Smooth muscle cell of trachea (primary cell): ENCODE measurements at places on chromosomes 7 and 10. TPM values are rescaled to one million over a fixed set of nuclear protein-coding genes. Genes with fewer than 3 reads are reported as not detected.

The TRIM74 gene
- not detected in 2 replicates for total RNA-seq

The TBC1D12 gene
- 17.0 and 19.8 TPM in 2 replicates for total RNA-seq

The ZMIZ2 gene
- total RNA-seq, result 11.2 and 13.5 TPM in 2 replicates

The CYP2C19 gene
- total RNA-seq, result not detected in 2 replicates

The ANKMY2 gene
- total RNA-seq, result 33.4 and 50.0 TPM in 2 replicates

The CUBN gene
- 3.3 and 3.6 TPM in 2 replicates for total RNA-seq

The GIMAP8 gene
- 0.15 TPM in 1 of 2 replicates, not detected in the other for total RNA-seq

The TRPV6 gene
- total RNA-seq, result not detected in 2 replicates

The HSPA12A gene
- total RNA-seq, result 9.0 and 11.4 TPM in 2 replicates

The MRC1 gene
- total RNA-seq, result under 0.01 TPM in 1 of 2 replicates, not detected in the other

The DENND2A gene
- 34.9 and 69.6 TPM in 2 replicates for total RNA-seq

The VWA2 gene
- 0.58 and 0.83 TPM in 2 replicates for total RNA-seq

The NACAD gene
- 5.0 and 5.1 TPM in 2 replicates for total RNA-seq

The PPP1R3A gene
- not detected in 2 replicates for total RNA-seq

The TMEM184A gene
- total RNA-seq, result not detected in 2 replicates

The C10orf105 gene
- under 0.01 TPM in 1 of 2 replicates, not detected in the other for total RNA-seq

The TSPAN33 gene
- total RNA-seq, result 0.15 and 0.17 TPM in 2 replicates

The ELN gene
- total RNA-seq, result 4.4 and 7.8 TPM in 2 replicates

The MMD2 gene
- not detected in 2 replicates for total RNA-seq

The ITIH5 gene
- under 0.01 and 2.8 TPM in 2 replicates for total RNA-seq

The STEAP4 gene
- total RNA-seq, result 1.2 and 1.7 TPM in 2 replicates

The ARHGAP22 gene
- total RNA-seq, result 60.2 and 70.8 TPM in 2 replicates

The PNLIPRP1 gene
- total RNA-seq, result not detected in 2 replicates

The ZPBP gene
- total RNA-seq, result not detected in 2 replicates

The CARD11 gene
- total RNA-seq, result not detected in 2 replicates

The ANKRD2 gene
- total RNA-seq, result 0.50 and 2.3 TPM in 2 replicates

The KCNH2 gene
- total RNA-seq, result 0.33 TPM in 1 of 2 replicates, not detected in the other

The SCART1 gene
- total RNA-seq, result 3.0 and 3.9 TPM in 2 replicates

The SAP25 gene
- not detected in 2 replicates for total RNA-seq

The HABP2 gene
- not detected in 2 replicates for total RNA-seq

The ANKRD30A gene
- total RNA-seq, result not detected in 2 replicates

The TEX36 gene
- 0.44 TPM in 1 of 2 replicates, not detected in the other for total RNA-seq

The BLNK gene
- 0.17 TPM in 1 of 2 replicates, not detected in the other for total RNA-seq

The PPP3CB gene
- 32.4 and 52.2 TPM in 2 replicates for total RNA-seq

The COL17A1 gene
- under 0.01 and 1.6 TPM in 2 replicates for total RNA-seq

The CTAGE15 gene
- not detected in 2 replicates for total RNA-seq

The UBTD1 gene
- total RNA-seq, result 17.2 and 36.2 TPM in 2 replicates

The PDE6C gene
- total RNA-seq, result not detected in 2 replicates

The CALHM3 gene
- 0.15 TPM in 1 of 2 replicates, not detected in the other for total RNA-seq
